ENCODE measurements at places on chromosomes 5 and 9.

- no peak for DNase-seq
These were observed 33.0 kb upstream of the PIK3R1 start for GRCh38 chr5:68182534-68182933.

DNA sequence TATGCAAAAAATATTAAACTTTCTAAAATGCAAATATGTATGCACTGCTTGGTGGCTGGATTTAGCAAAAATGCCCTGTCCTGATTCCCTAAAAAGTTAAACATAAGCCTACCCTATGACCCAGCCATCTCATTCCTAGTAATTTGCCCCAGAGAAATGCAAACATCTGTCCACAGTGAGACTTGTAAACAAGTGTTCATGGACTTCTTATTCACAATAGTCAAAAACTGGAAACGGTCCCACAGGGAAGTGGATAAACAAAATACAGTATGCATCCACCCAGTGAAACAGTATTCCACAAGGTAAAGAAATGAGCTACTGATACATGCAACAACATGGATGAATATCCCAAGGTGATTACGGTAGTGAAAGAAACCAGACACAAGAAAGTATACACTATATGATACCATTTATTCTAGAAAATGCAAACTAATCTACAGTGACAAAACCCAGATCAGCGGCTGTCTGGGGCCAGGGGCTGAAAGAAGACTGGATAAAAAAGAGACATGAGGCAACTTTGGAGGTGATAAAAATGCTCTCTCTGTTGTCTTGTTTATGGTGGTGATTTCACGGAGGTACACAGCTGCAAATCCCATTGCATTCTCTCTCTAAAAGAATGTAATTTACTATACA lies 277.3 kb downstream of the GLIS3 start:
- DNase-seq = no peak

GRCh38 chr5:176630681-176631222 lies 277 bp downstream of the EIF4E1B start:
- DNase-seq = peak; percentile 52

GRCh38 chr9:135887021-135887507 lies 20.3 kb downstream of the CAMSAP1 start:
- peak; percentile 80 for DNase-seq

DNA sequence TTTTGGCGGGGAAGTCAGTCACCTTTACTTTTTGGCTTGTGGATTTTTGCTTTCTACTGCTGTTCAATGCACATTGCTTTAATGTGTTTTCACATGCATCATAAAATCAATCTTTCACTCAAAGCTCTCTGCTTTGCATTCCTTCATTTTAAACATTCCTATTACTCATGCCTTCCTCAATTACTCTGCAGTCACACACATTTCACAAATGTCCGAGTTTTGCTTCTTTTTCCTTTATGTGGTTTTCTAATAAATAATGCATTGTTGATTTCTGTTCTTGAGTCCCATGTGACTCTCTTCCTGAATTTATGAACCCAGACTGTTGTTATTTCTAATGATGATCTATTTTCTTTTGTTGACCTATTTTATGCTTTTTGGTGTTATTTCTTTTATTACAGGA lies 82.3 kb upstream of the EPB41L4B start:
- DNase-seq = no peak
